ENCODE measurements at places on chromosomes 7 and 10.
A peak's percentile ranks its signal among the peaks of the same experiment; 100 is the strongest.

GRCh38 chr10:77168861-77169260 lies 468.7 kb downstream of the KCNMA1 start:
- no peak for DNase-seq

DNA sequence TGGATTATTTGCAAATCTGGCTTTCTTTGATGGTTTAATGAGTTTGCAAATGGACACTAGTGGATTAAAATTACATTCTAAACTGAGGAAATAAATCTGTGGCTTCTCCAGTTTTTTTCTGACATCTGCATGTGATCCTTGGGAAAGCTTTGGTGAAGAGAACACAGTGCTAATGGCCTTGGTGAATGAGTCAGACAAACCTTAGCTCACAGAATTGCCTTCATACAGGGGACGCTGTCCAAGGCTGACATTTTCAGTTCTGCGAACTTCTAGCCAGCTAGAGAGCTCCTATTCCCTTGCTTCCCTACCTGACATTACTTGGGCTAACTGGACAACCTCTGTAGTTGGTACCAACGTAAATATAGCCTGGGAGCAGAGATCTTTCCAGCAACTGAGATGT lies 21.2 kb downstream of the BMPER start:
- no peak for DNase-seq

GRCh38 chr10:123945325-123945920 lies 53.8 kb upstream of the CPXM2 start:
- DNase-seq: no peak

GRCh38 chr7:30114536-30115238 lies 20.1 kb upstream of the MTURN start:
- no peak for DNase-seq

GRCh38 chr10:69092959-69093850 lies 5.3 kb downstream of the SRGN start:
- peak; percentile 4 for DNase-seq

DNA sequence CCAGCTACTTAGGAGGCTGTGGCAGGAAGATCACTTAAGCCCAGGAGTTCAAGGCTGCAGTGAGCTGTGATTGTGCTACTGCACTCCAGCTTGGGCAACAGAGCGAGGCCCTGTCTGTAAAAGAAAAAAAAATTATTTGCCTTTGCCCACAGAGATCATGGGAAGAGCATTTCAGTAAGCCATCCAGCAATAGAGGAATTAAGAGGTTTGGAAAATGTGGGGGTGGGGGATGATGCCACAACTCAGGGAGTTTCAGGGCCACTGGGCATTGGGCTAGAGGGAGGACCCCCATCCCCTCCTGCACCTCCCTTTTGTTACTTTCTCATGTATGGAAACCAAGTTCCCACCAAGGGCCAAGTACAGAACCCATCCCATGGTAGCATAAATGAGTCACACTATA lies 38.4 kb downstream of the SVIL start:
- no peak for DNase-seq
